ENCODE measurements at places on chromosomes 5 and 9. TPM values are rescaled to one million over a fixed set of nuclear protein-coding genes. Genes with fewer than 3 reads are reported as not detected.

SMIM27 gene
- total RNA-seq, result 22.8 TPM

DNA sequence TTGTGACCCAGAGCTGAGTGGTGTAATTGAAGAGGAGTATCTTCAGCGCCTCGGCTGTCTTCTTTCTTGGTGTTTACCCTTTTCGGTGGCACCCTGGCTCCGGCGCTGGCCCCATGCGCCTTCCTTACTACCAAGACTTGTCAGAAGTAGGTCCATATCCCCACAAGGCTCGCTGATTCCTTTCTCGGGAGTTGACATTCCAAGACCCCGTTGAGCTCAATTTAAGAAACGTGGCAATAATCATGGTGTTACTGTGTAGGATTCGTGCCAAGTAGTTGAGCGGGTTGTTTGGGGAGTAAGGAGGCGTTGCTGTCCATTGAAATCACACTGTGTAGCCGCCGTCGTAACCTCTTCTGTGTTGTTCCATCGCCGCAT is 795 bp downstream of the NDUFAF2 start:
- peak overlapping the region; percentile 70 for H3K4me3 ChIP-seq
- peaks cover 12% of the 10 kb centered on the region for H3K4me1 ChIP-seq
- no peaks in the 10 kb centered on the region for H3K27me3 ChIP-seq
- no peak for DNase-seq
- peak overlapping the region; percentile 38 for H3K27ac ChIP-seq
- H3K36me3 ChIP-seq, result no peaks in the 10 kb centered on the region

GRCh38 chr5:146130440-146131045 is 25.2 kb upstream of the PLAC8L1 start:
- peaks cover 75% of the 10 kb centered on the region for H3K36me3 ChIP-seq
- DNase-seq, result peak; percentile 40
- no peaks in the 10 kb centered on the region for H3K4me1 ChIP-seq
- H3K4me3 ChIP-seq, result no peak overlapping the region

- H3K27ac ChIP-seq, result no peak overlapping the region
- H3K4me1 ChIP-seq, result no peaks in the 10 kb centered on the region
- H3K36me3 ChIP-seq, result no peaks in the 10 kb centered on the region
- no peak overlapping the region for H3K4me3 ChIP-seq
Observed at GRCh38 chr5:41097642-41098041, 26.5 kb upstream of the MROH2B start.

DNA sequence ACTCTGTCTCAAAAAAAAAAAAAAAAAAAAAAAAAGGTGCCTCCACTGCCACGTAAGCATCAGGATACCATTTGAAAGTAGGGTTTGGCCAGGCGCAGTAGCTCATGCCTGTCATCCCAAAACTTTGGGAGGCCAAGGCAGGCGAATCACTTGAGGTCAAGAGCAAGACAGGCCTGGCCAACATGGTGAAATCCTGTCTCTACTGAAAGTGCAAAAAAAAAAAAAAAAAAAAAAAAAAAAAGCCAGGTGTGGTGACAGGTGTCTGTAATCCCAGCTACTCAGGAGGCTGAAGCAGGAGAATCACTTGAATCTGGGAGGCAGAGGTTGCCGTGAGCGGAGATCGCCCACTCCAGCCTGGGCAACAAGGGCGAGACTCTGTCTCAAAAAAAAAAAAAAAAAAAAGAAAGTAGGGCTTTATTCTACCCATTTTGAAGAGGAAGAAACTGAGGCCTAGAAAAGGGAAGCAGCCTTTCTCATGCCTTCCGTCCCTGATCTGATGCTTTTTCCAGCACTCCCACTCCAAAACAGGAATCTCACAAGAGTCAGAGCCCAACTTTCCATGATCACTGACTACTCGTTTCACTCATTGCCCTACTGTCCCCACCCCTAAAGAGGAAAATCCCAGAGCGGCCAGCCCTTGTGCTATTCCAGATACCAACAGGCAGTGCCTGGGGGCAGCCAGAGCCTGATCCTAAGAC is 16.3 kb upstream of the CCIN start:
- H3K4me1 ChIP-seq, result peaks cover 66% of the 10 kb centered on the region
- H3K36me3 ChIP-seq, result peaks cover 24% of the 10 kb centered on the region
- no peak for DNase-seq
- H3K27me3 ChIP-seq, result no peaks in the 10 kb centered on the region
- no peak overlapping the region for H3K4me3 ChIP-seq
